Stimulated activated CD4-positive, alpha-beta T cell treated with anti-CD3 and anti-CD28 coated beads, Interleukin-1b, Interleukin-23, amount 100 ng/mL, for 24 hours (primary cell): ENCODE measurements at places on chromosomes 3 and 15.

DNA sequence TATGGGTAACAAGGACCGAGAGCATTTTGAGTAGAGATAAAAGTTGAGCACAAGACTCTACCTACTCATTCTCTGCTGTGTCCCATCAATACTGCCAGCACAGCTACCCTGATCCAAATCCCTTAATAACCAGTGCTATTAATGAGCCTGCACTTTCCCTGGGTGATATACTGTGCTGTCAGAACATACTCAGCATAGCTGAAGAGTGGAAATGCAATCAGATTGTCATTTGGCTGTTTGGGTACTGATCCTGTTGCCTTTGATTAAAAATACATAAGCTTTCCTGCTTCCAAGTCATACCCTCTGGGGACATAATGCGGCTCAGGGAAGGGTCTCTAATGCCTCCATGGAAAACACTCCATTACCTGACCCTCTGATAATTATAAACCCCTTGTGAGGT, 917.5 kb downstream of the SQOR start:
- no peak for DNase-seq

DNA sequence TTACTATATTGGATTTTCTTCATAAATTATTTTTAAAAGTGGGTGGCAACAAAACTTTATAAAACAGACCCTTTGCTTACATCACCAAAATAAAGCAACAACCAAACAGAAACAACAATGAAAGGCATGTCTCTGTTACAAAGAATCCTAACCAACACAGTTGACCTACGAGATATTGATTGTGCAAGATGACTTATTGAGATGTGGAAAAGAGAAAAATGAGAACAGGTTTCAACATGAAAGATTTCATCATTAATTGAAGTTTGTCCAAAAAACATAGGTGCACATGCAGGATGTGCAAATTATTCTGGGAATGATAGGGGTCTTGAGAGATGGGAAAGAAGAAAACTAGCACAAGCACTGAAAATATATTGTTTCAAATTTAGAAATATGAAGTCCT, 9.0 kb downstream of the GMNC start:
- no peak for DNase-seq

- no peak for DNase-seq
Measured at GRCh38 chr15:82105451-82106215, 59.8 kb upstream of the MEX3B start.

DNA sequence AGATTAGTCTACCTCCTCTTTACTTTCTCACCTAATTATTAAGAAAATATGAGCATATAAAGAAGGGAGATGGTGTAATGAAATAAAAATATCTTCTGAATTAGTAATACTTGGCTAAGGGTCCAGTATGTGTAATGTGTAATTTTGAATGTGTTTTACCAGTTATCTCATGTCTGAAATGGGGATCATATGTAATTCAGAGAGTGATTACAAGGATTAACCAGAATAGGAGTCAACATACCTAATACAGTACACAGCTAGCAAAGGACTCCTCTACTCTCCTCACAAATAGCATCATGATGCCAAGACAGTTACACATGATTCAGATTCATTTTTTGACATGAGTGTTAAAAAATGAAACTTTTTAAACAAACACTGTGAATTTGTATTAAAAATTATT, 570.4 kb downstream of the SI start:
- DNase-seq, result no peak

DNA sequence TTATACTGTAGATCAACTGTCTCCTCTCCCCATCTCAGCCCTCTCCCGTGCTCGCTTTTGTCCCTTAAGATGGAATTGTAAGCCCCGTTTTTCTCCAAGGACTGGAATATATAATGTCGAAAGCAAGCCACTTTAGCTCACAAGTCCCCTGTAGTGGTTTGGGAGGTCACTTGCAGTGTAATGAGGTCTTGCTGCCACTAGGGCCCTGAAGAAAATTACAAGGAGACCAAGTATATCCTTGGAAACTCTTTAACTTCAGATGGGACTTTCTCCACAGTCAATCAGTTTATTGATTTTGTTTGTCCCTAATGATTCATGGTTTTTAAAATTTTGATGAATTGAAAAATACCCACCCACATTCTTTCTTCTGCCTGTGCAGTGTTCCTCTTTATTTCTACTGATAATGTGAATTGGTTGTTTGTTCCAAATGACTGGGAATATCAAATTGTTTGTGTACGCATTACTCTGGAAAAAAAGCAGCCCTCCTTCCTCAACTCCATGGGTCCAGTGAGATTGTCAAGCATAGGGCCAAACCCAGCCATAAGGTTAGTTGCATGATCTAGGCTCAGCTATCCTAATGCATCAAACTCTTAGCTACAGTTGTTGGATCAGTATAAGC, 294.8 kb downstream of the MCTP2 start:
- no peak for DNase-seq

GRCh38 chr3:71857956-71858355, 73.0 kb upstream of the PROK2 start:
- DNase-seq, result no peak

DNA sequence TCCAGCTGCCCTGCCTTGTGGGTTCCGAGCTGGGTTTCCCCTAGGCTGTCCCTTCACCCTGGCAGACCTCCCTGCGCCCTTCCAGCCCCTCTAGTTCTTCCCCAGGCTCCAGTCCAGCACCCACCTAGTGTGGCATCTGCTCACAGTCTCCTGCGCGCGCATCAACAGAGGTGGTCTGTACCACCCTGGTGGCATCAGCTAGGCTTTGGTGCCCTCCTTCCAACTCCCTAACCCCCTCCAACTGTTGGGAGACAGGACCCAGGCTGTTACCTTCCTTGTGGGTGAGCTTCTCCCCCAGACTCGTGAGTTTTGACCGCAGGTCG, 8.0 kb downstream of the CALML4 start:
- no peak for DNase-seq

DNA sequence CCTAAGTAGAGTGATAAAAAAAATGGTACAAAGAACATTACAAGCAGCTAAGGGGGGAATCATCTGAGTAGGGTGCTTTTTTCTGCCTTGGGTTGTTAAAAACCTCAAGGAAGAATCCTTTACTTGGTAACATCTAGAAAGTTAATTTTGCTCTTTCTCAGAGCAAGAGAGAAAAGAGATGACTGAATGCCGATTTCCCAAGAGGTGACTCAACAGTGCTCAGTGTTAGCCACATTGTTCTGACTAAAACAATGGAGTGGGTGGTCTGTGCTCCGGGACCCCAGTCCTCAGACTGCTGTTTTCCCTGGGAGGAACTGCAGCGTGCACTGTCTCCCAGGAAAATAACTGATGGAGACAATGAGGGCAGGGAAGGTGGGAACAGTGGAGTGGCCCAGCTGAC, 41.1 kb upstream of the RASGRP1 start:
- DNase-seq, result no peak

DNA sequence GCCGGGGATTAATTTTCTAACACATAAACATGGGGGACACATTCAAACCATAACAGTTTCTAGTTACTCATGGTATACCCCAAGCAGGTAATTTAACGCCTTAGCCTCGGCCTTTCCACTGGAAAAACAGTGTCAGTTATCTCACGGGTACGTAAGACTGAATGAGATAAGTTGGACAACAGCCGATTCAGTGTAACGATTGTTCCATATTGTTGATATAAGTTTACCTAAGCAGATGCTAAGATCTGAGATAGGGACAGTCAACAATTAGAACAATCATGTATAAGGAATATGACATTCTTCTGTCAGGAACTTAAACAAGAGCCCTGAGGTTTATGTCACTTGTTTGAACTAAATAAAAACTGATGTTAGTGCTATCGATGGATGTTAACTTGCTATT, 130.8 kb downstream of the GHSR start:
- no peak for DNase-seq

- DNase-seq, result no peak
Measured at GRCh38 chr15:34070003-34070402, 31.0 kb upstream of the AVEN start.

DNA sequence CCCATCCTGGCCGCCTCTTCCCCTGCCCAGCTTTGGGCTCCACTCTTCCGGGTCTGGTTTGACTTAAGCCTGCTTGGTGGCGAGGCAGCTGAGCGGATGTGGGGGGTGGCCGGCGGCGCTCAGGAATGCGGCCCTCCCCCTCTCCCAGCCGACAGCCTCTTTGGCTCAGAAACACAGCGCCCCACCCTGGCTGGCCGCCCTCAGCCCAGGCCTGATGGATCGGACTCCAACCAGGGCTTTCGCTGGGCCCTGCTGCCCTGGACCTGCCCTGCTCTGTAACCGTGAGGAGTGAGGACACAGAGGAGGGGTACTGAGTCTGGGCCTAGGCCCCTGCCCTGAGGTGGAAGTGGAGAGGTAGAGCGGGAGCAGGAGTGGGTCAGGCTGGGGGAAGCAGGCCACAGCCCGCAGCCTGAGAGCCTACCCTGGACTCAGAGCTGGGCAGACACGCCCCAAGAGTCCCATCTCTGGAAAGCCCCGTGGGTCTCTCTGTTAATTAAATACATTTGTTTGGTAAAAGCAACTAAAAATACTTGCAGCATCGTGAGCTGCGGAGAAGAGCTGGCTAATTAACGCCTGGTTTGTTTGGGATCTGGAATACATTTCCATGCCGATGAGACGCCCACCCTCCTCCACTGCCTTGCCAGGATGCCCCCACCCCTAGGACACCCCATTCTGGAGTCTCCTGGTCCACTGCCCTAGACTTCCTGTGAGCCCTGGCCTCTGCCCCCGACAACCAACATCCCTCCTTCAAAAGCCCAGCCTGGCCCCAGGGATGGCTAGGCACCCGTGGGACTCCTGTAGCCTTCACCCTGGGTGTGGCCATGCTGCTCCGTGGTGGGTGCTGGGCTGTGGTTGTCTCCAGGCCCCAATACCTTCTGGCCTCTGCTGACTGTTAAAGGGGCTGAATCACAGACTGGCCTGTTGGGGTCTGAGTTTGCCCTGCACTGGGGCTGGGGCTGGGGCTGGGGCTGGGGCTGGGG, 19.6 kb downstream of the PLXNA1 start:
- DNase-seq, result no peak

DNA sequence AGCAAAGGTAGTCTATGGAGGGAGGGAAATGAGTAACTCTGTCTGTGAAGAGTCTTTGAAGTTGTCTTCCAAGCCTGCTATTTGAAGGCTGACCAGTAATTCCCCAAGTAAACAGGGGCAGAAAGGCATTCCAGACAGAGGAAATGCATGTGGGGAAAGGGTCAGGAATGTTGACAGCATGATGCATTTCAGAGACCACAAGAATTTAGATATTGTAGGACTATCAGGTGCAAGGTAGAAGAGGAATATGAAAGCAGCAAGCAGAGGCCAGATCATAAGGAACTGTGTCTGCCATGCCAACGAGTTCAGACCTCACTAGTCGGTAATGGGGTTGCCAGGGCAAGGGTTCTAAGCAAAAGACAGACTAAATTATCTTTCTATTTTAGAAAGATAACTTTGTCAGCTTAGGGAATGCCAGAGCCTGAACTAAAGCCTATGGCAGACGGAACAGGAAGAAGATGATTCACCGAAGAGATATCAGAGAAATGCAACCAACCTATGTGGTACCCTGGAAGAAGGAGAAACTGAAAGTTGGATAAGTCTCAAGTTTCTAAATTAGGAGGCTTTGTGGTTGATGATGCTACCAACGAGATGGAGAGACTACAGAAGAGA, 327.0 kb upstream of the RORA start:
- DNase-seq, result no peak

DNA sequence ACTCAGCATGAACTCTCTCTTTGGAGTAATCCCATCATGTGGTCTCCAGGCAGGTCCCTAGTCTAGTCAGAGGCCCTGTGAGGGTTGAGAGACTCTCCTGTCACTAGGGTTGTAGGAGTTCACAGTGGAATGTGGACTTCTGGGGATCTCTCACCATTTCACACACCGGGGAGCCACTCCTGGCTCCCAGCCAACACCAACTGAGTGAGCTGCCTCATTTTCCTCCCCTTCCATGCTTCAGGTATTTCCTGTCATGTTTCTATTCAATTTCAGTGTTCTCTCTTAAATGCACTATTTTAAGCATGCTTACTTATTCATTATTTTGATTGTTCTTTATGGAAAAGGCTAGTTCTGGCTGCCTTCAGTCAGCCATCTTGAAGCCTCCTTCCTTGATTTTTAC, 467.5 kb upstream of the ARL6 start:
- DNase-seq, result no peak

- DNase-seq, result no peak
Measured at GRCh38 chr3:107994181-107994580, 96.7 kb downstream of the CD47 start.

DNA sequence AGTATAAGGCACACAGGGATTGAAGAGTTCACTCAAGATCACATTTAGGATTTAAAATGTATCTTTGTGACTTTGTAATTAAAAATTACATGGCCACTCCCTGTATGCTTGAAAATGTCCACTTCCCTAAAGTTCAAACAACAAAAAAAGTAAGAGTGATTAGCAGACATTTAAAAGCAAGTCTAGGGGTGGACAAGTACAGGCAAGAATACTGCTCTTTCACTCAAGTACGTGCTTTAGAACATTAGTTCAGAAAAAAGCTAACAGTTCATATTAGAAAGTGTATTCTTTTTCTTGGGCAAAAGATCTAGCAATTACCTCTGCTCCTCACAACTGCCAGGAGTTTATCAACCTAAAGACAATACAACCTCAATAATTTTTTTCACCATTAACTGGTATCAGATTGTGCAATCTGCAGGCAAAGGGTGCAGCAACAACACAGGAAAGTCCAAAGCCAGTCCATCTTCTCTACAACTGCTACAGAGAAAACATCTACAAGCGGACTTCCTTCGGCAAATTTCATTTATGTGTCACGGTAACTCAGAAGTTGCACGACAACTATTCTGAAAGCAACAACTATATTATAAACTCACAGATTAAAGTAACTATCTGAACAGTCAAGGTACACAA, 18.1 kb downstream of the CHSY1 start:
- no peak for DNase-seq

- no peak for DNase-seq
Measured at GRCh38 chr15:51617886-51618285, 4.7 kb downstream of the DMXL2 start.

- DNase-seq, result no peak
Measured at GRCh38 chr15:58666957-58667356, 82.5 kb downstream of the ADAM10 start.

GRCh38 chr3:31671451-31671850, 138.7 kb downstream of the STT3B start:
- DNase-seq, result no peak

- no peak for DNase-seq
Measured at GRCh38 chr15:69219690-69220089, 59.3 kb downstream of the GLCE start.

DNA sequence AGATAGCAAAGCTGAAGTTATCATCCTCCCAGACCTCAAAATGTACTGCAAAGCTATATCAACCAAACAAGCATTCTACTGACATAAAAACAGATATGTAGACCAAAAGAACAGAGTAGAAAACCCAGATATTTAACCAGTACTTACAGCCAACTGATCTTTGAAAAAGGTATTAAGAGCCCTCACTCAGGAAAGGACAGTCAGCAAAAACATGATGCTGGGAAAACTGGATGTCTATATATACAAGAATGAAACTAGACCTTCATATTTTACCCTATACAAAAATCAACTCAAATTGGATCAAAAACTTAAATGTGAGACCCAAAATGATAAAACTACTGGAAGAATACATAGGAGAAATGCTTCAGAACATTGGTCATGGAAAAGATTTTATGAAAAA, 87.5 kb upstream of the MME start:
- no peak for DNase-seq
